ENCODE measurements at places on chromosomes 13 and 19.
A peak's percentile ranks its signal among the peaks of the same experiment; 100 is the strongest.

DNA sequence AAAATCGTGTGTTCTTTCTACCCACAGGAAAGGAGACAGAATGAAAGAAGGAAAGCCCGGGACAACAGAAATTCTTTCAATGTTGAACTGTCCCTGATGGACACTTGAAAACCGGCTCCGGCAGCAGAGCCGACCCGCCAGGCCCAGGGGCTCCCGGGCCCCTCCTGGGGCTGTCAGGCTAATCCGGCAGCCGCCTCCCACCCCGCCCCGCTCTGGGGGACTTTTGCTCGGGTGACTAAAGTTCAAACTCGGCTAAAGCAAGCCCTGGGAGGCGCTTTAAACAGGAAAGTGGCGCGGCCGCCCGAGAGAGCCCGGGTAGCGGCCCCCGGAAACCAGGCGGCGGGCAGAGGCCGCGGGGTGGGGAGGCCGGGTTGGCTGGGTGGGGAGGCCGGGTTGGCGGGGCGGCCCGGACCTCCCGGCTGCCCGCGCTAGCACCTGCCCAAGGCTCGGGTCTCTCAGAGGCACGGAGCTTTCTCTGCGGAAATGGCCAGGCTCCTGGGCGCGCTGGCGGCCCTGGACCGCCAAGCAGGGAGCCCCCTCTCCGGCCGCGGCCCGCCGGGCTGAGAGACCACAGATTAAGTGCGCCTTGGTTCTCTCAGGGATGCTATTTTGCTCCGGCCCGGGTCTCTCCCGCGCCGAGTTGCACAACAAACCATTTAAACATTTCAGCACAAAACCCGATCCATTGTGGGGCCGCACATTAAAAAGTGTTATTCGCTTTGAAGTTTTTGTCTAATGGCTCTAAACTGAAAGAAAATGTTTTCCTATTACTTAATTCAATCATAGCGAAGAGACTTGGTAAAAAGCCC, 2.6 kb upstream of the GSX1 start:
- DNase-seq: no peak

DNA sequence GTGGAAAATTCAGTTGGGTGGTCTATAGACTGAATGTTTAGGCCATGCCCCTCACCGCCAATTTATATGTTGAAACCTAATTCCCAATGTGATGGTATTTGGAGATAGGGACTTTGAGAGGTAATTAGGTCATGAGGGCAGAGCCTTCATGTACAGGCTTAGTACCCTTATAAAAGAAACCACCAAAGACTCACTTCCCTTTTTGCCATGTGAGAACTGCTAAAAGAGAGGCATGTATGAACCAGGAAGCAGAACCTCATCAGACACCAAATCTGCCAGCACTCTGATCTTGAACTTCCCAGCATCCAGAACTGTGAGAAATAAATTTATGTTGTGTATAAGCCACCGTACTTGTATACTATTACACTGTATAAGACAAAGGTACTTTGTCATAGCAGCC, 40.6 kb downstream of the UQCRFS1 start:
- DNase-seq: no peak

- DNase-seq: no peak
Measured at GRCh38 chr13:20442798-20443381, 82.8 kb downstream of the CRYL1 start.

DNA sequence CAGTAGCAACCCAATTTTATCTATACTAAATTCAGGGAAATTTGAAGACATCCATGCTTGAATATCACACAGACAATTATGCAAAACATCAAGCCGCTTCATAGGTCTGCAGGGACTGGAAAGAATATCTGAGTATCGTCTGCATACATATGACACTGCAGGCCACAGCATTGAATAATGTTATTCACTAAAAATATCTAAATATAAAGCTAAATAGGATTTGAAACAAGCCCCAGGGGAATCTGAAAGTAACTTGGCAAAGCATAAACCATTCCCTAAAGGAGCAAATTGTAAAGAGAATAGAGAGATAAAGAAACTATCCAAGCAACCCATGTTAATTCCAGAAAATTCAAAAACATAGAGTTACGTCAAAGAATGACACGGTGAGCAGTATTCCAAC, 1251.0 kb downstream of the PCDH17 start:
- DNase-seq: no peak

- DNase-seq: no peak
Measured at GRCh38 chr13:40985381-40986100, 33.6 kb downstream of the ELF1 start.

DNA sequence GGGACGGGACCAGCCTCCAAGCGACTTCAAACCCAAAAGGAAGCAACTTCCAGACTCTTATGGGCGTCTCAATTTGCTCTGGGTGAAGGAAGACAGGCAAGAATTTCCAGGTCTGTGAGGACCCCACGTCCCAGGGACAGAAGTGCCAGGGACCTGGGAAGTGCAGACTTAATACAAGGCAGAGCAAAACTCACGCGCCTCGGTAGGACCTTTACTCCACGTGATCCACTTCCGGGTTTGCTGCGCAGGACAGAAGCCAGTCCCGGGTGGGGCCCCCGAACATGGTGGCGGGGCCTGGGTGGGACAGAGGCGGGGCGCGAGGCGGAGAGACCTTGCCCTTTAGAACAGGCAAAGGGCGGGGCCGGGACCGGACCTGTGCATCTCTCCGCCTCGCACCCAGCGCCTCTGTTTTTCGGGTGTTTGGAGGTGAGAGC, 9.3 kb downstream of the ZNF611 start:
- no peak for DNase-seq

DNA sequence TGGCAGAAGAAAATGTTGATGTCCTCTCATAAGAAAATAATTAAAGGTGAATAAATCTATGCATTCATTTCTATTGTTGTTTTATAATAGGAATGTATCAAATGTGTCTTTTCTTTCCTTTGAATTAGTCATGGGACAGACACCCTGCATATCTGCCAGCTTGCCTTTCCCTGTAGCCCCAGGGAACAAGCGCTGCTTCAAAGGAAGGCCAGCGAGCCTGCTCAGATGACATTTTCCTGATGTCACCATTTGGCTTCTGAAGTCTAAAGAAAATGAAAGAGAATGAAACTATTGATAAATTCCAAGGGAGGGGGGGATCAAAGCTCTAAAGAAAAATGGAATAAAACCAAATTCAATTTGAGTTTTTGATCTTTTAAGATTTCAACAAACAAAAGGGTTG, 574.8 kb downstream of the IRS2 start:
- no peak for DNase-seq

DNA sequence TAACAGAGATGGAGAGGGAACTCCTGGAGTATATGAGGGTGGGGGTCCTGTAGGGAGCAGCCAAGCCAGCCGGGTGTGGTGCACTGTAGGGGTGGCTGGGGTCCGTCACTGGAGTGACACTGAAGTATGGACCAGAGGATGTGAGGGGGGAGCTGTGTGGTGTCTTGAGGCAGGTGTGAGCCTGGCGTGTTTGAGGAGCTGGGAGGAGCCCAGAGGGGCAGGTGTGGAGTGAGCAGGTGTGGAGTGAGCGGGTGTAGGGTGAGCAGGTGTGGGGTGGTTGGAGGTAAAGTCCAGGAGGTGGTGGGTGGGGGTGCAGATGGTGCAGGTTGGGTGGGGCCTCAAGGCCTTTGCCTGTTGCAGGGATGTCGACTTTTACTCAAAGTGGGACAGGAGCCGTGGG, 5.9 kb downstream of the B3GNT8 start:
- DNase-seq: no peak

- no peak for DNase-seq
Measured at GRCh38 chr19:29798774-29799497, 12.9 kb upstream of the CCNE1 start.

GRCh38 chr19:37362733-37363132, 8.2 kb upstream of the ZNF527 start:
- DNase-seq: no peak

DNA sequence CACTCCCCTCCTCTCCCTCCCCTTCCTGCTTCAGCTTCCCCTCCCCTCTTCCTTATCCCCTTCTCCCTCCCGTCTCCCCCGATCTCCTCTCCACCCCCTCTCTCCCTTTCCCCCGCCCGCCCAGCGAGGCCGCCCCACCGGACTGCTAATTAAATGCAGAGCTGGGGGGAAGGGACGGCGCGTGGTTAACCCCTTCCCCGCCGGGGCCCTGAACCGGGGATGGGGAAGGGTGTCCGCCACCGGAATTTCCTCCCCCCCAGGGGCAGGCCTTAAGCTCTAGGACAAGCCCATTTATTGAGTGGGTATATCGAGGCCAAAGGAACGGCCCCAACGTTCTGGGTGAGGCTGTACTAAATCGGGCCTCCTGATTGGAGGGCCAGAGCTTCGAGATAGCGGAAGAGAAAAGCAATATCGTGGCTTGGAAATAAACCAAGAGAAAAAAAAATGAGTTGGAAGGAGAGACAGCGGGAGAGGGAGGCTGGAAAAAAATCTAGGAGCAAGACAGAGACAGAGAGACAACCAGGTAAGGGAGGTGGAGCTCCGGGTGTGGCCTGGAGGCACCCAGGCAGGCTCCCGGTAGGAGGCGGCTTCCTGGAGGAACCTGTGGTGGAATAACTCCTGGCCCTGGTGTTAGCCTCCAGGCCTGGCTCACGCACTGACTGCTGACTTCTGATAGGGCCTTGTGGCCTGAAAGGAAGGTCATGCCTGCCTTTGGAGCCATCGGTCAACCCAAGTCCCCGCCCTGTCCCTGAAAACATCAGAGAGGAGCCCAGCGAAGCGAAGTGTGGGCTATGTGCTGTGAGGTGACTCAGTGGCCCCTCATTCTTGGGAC, 11.6 kb upstream of the JUND start:
- DNase-seq: peak; percentile 87

DNA sequence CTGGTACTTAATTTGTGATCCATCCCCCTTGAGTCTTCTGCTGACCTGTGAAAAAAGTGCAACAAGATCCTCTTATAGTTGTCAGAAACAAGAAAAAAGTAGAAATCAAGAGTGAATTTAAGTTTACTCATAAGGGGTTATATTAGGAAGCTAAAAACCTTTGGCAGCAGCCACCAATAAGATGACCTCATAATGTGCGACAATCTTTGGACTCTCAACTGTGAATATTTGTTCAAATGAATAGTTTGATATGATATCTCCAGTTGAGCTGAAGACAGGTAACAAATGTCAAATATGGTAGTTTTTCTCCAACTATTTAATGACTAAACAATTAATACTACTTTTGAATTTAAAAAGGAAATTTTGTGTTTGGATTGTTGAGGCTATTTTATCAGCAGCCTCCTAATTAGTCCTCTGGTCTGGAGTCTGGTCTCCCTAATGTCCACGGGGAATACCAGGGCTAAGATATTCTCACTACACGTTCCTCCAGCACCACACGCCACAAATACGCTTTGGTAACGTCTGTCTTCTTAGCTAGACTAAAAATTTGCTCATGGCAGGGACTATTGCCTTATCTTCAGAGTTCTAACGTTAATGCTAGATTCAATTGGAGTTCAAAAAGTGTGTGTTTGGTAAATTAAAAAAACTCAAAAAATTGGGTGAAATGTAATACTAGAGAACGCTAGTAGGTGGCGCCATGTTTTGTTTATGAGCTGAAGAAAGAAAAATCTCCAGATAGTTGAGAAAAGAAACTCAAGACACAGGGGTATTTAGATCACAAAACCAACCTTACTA, 51.0 kb upstream of the PDX1 start:
- DNase-seq: no peak

GRCh38 chr19:38730731-38731589, 13.3 kb downstream of the CAPN12 start:
- DNase-seq: no peak

DNA sequence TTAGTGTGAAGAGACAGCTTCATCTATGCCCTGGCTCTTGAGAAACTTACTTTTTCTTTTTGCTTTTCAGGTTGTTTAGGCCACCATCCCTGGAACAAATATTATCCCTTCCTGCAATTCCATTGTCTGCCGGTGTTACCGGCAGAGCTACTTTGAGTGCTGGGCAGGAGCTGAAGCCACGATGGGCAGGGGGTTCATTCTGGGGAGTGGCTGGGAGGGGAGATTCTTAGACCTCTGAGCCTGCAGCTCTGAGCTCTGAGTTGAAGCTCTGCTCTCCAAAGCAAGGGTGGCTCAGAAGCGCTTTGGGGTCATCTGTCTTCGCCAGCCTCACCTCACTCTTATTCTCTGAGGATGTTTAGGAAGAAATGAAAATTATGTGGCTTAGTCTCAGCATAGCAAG, 1066.6 kb upstream of the SLC10A2 start:
- no peak for DNase-seq

GRCh38 chr19:55449469-55449868, 6.4 kb upstream of the SHISA7 start:
- DNase-seq: no peak

- no peak for DNase-seq
Measured at GRCh38 chr19:51124729-51125128, at the start of gene SIGLEC9. TSS of gene SIGLEC9 (plus strand) at chr19:51124906. CDS start at chr19:51124975, 69 bp downstream.

- DNase-seq: peak; percentile 65
Measured at GRCh38 chr13:19601749-19602725, 31.4 kb upstream of the MPHOSPH8 start.

- no peak for DNase-seq
Measured at GRCh38 chr13:84812078-84812477, 929.8 kb upstream of the SLITRK1 start.

DNA sequence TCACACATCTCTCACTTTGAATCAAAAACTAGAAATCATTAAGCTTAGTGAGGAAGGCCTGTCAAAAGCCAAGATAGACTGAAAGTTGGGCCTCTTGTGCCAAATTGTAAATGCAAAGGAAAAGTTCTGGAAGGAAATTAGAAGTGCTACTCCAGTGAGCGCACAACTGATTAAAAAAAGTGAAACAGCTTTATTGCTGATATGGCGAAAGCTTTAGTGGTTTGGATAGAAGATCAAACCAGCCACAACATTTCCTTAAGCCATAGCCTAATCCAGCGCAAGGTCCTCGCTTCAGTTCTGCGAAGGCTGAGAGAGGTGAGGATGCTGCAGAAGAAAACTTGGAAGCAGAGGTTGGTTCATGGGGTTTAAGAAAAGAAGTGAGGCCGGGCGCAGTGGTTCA, 7.6 kb downstream of the PCCA start:
- no peak for DNase-seq

- no peak for DNase-seq
Measured at GRCh38 chr13:40252241-40252640, 414.2 kb downstream of the FOXO1 start.

DNA sequence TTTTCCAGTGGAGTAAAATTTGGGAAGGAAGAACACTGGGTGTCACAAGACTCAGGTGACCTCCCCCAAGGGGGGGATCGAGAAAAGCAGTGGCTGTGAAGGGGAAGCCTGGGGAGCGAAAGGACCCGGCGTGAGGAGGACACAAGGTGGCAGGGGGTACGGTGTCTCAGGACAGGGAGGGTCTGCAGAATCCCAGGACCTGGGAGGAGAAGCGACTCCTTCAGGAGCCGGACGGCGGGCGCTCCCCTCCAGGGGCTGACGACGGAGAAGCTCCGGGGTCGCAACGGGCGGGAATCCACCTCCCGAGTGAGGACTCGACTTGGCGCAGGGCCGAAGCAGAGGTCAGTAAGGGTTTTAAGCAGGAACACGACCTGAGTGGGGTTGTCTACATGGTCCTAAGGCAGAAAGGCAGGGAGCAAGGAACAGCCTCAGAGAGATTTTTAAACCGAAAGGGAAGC, 529 bp downstream of the ZNF836 start:
- no peak for DNase-seq

GRCh38 chr19:3604987-3605343, 1.7 kb downstream of the TBXA2R start:
- DNase-seq: no peak

GRCh38 chr19:17137417-17137816, 61.8 kb downstream of the MYO9B start:
- DNase-seq: no peak

Data from mesothelial cell of epicardium (in vitro differentiated cells).